Vagina (tissue), 2 donors: ENCODE measurements at places on chromosomes 1 and 21.

GRCh38 chr1:11245248-11245647 lies 17.1 kb downstream of the MTOR start:
- H3K36me3 ChIP-seq, result peaks cover 59% of the 10 kb centered on the region
- no peak overlapping the region for H3K27ac ChIP-seq

- no peak for DNase-seq
- peak overlapping the region; percentile 69 for H3K4me3 ChIP-seq
- H3K36me3 ChIP-seq, result no peaks in the 10 kb centered on the region
- H3K4me1 ChIP-seq, result peaks cover 21% of the 10 kb centered on the region
Observed at GRCh38 chr1:212700892-212701819, 1.5 kb upstream of the BATF3 start.

DNA sequence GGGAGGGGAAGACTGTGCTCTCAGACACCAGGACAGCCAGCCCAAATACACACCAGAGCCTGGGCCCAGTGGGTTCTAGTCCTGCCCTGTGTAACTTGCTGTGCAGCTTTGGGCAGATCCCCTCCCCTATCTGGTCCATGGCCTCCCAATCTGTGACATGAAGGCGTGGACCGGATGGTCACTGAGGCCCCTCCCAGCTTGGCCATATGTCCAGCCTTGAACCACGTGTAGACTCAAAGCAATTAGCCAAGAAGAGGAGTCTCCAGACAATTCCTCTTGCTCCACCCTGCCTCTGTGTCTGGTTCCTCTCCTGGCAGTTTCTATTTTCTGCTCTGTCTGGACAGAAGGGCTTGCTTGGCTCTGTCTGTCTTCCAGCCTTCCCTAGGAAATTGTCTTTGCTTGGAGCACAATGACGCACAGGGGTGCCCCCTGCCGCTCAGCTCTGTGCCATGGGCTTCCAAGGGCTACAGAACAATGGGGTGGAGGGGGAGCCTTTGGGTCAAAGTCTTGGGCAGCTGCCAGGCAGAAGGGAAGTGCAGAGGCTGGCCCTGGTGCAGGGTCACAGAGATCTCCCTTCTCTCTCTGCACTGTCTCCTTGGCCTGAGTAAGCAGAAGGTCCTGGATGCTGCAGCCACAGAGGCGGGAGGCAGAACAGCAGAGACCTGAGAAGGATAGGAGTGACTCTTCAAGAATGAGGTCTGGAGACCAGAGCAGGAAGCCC lies 66.1 kb downstream of the TENT5C start:
- no peaks in the 10 kb centered on the region for H3K36me3 ChIP-seq
- no peak overlapping the region for H3K4me3 ChIP-seq
- peaks cover 13% of the 10 kb centered on the region for H3K4me1 ChIP-seq
- no peak overlapping the region for H3K27ac ChIP-seq

- no peaks in the 10 kb centered on the region for H3K4me1 ChIP-seq
- H3K27me3 ChIP-seq, result no peaks in the 10 kb centered on the region
- no peaks in the 10 kb centered on the region for H3K36me3 ChIP-seq
- no peak overlapping the region for H3K4me3 ChIP-seq
Observed at GRCh38 chr21:42755766-42756579, 102.6 kb downstream of the PDE9A start.

- H3K4me3 ChIP-seq, result no peak overlapping the region
- H3K36me3 ChIP-seq, result no peaks in the 10 kb centered on the region
- no peaks in the 10 kb centered on the region for H3K27me3 ChIP-seq
- no peak overlapping the region for H3K27ac ChIP-seq
- H3K4me1 ChIP-seq, result no peaks in the 10 kb centered on the region
Observed at GRCh38 chr1:220321758-220322157, 49.5 kb upstream of the RAB3GAP2 start.

GRCh38 chr1:159341736-159342135 lies 39.6 kb downstream of the FCER1A start:
- H3K27me3 ChIP-seq, result no peaks in the 10 kb centered on the region
- H3K4me3 ChIP-seq, result no peak overlapping the region
- no peak overlapping the region for H3K27ac ChIP-seq
- H3K4me1 ChIP-seq, result no peaks in the 10 kb centered on the region
- H3K36me3 ChIP-seq, result no peaks in the 10 kb centered on the region

DNA sequence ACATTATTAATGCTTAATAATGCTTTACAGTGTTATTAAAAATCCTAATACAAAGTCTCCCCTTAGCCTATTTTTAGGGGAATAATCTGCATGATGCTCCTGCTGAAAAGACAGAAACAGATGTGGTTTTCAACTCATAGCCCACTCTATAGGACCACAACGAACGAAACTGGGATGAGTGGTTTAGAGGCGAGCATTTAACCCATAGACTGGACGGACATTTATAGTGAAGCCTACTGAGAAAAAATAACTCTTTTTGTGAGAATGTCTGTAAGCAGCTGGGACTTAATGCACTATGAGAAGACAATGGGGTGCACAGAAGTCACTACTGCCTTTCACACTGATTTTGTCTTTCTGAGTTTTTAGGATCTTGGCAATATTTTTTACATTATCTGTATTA lies 1599.6 kb upstream of the B3GALT2 start:
- H3K27ac ChIP-seq, result no peak overlapping the region
- no peak overlapping the region for H3K4me3 ChIP-seq
- DNase-seq, result no peak
- no peaks in the 10 kb centered on the region for H3K36me3 ChIP-seq
- H3K4me1 ChIP-seq, result no peaks in the 10 kb centered on the region

DNA sequence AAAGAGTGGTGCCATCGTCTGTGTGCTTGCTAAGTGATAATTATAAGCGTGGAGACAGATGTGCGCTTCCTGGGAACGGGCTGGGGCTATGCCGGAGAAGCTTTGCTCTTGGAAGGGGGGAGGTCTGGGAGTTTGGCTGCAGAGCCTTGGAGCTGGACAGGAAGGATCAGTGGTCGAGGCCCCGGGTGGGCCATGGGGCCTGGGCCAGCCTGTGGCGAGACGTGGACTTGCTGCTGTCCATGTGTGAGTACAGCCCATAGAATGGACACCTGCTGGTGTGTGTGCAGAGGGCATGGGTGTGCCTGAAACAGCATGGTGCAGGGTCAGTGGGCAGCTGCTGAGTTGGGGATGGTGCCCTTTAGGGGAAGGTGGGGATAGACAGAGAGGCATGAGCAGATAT lies 121.3 kb downstream of the PCBP3 start:
- H3K36me3 ChIP-seq, result no peaks in the 10 kb centered on the region
- DNase-seq, result no peak
- H3K4me3 ChIP-seq, result no peak overlapping the region
- H3K4me1 ChIP-seq, result no peaks in the 10 kb centered on the region
- no peak overlapping the region for H3K27ac ChIP-seq

DNA sequence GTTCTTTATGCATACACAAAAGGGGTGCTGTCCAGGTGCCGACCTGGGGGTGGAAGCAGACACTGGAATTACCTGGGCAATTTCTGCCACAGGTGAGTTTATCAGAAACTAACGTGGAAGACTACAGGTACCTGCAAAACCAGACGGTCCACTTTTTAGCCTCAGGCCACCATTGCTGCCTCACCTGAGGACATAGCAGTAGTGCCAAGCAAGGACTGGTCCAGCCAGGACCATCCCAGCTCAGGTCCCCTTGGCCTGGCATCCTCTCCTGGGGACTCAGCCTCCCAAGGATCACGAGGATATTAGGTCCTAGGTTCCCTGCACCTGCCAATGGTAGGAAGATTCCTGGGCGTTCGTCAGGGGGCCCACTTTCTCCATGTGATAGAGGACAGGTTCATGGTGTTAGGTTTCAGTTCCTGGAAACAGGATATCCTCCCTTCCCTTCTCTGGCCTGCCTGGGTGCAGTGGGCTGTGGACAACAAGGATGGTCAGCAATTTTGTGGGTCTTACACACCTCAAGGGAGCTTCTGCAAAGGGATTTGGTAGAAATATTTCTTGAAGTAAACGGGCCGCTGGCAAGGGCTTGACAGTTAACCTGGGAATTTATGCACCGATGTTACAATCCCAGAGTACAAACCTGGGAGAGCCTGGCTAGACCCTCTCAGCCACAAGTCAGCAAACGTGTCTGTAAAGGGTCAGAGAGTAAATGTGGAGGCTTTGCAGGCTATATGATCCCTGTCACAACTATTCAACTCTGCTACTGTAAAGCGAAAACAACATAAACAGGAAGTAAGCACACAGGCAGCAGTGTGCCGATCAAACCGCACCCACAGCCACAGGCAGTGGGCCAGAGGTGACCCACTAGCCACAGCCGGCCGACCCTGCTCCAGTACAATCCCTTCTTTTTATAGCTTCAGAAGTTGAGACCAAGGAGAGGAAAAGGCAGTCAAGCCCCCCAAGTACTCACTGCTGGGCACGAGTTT lies 71.4 kb upstream of the RAB4A start:
- H3K4me1 ChIP-seq, result peaks cover 13% of the 10 kb centered on the region
- H3K27ac ChIP-seq, result no peak overlapping the region
- H3K4me3 ChIP-seq, result no peak overlapping the region
- no peaks in the 10 kb centered on the region for H3K27me3 ChIP-seq

- no peak for DNase-seq
- H3K4me1 ChIP-seq, result no peaks in the 10 kb centered on the region
- H3K27ac ChIP-seq, result no peak overlapping the region
- no peaks in the 10 kb centered on the region for H3K36me3 ChIP-seq
- no peaks in the 10 kb centered on the region for H3K27me3 ChIP-seq
Observed at GRCh38 chr1:194813096-194813495, 1626.7 kb upstream of the B3GALT2 start.

GRCh38 chr1:54940042-54940441 lies 40.4 kb upstream of the TMEM61 start:
- H3K4me3 ChIP-seq, result no peak overlapping the region
- no peaks in the 10 kb centered on the region for H3K4me1 ChIP-seq
- H3K27ac ChIP-seq, result no peak overlapping the region
- no peaks in the 10 kb centered on the region for H3K27me3 ChIP-seq

GRCh38 chr1:46152016-46152415 lies 19.6 kb upstream of the PIK3R3 start:
- H3K4me1 ChIP-seq, result no peaks in the 10 kb centered on the region
- no peaks in the 10 kb centered on the region for H3K36me3 ChIP-seq
- no peak overlapping the region for H3K27ac ChIP-seq

GRCh38 chr1:150971583-150972416 lies 2.8 kb downstream of the CERS2 start:
- no peaks in the 10 kb centered on the region for H3K36me3 ChIP-seq
- H3K27me3 ChIP-seq, result no peaks in the 10 kb centered on the region
- H3K4me1 ChIP-seq, result peaks cover 47% of the 10 kb centered on the region
- H3K27ac ChIP-seq, result peak overlapping the region; percentile 96
- DNase-seq, result no peak

- H3K4me1 ChIP-seq, result peaks cover 36% of the 10 kb centered on the region
- no peak overlapping the region for H3K4me3 ChIP-seq
- H3K27ac ChIP-seq, result no peak overlapping the region
Observed at GRCh38 chr1:202968895-202969295, 1.8 kb upstream of the CYB5R1 start.
